ENCODE measurements at places on chromosomes 3 and 15. TPM values are rescaled to one million over a fixed set of nuclear protein-coding genes. Genes with fewer than 3 reads are reported as not detected.
A peak's percentile ranks its signal among the peaks of the same experiment; 100 is the strongest.

The CNTN4 gene
- polyA plus RNA-seq, result 0.82 TPM

The ITIH1 gene
- not detected for polyA plus RNA-seq

The EPHA6 gene
- 0.37 TPM for polyA plus RNA-seq

The IP6K1 gene
- 10.7 TPM for polyA plus RNA-seq

The DNAH12 gene
- polyA plus RNA-seq, result not detected

The RTP4 gene
- not detected for polyA plus RNA-seq

The EXD1 gene
- not detected for polyA plus RNA-seq

The CD80 gene
- polyA plus RNA-seq, result not detected

The IMPG2 gene
- polyA plus RNA-seq, result not detected

The NEK10 gene
- 0.55 TPM for polyA plus RNA-seq

The FEZF2 gene
- polyA plus RNA-seq, result not detected

The ZNF502 gene
- polyA plus RNA-seq, result 1.7 TPM

The ANKRD34C gene
- not detected for polyA plus RNA-seq

- DNase-seq, result peak; percentile 53
Observed at GRCh38 chr3:52277071-52277964, 1.1 kb downstream of the WDR82 start.

GRCh38 chr3:143644370-143645089 lies 203.7 kb downstream of the SLC9A9 start:
- DNase-seq, result peak; percentile 85

GRCh38 chr3:48592519-48593087 lies 2.5 kb downstream of the COL7A1 start:
- DNase-seq, result no peak

GRCh38 chr3:487614-488013 lies 291.1 kb downstream of the CHL1 start:
- no peak for DNase-seq

DNA sequence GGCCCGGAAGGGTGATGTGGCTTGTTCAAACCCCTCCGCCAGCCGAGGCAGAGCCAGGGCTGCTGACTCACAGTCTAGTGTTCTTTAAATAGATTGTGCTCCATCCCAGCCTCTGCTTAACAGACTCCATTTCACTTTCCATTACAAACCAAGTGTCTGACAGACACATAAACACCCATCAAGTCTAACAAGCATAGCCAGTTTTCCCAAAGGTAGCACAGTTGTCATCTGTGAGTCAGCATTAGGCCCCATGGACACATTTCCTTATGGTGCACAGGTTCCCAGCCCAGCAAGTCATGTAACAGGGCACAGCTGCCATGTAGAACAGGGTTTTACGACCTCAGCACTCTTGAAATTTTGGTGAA lies 109.9 kb upstream of the RAP2B start:
- DNase-seq, result no peak

- no peak for DNase-seq
Observed at GRCh38 chr3:13264468-13264795, 155.7 kb downstream of the NUP210 start.

- DNase-seq, result peak; percentile 60
Observed at GRCh38 chr3:50242851-50243542, 7.0 kb downstream of the GNAI2 start.

DNA sequence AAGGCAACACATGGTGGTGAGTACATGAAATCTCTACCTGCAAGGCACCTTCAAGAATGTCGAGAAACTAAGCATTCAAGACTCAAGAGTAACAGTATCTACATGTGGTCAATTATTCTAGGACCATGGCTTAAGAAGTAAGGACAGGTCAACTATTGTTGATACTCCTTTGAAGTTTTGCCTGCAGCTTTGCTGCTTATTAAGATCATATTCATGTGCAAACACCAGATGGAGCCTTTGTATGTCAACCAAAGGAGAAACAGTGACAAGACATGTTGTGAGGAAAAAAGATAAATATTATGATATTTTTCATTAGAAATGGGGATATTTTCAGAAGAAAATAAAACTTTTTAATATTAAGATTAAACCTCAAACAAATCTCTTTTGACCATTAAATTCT lies 52.3 kb upstream of the FGF7 start:
- DNase-seq, result no peak

- no peak for DNase-seq
Observed at GRCh38 chr3:46970391-46971091, 6.0 kb downstream of the CCDC12 start.

DNA sequence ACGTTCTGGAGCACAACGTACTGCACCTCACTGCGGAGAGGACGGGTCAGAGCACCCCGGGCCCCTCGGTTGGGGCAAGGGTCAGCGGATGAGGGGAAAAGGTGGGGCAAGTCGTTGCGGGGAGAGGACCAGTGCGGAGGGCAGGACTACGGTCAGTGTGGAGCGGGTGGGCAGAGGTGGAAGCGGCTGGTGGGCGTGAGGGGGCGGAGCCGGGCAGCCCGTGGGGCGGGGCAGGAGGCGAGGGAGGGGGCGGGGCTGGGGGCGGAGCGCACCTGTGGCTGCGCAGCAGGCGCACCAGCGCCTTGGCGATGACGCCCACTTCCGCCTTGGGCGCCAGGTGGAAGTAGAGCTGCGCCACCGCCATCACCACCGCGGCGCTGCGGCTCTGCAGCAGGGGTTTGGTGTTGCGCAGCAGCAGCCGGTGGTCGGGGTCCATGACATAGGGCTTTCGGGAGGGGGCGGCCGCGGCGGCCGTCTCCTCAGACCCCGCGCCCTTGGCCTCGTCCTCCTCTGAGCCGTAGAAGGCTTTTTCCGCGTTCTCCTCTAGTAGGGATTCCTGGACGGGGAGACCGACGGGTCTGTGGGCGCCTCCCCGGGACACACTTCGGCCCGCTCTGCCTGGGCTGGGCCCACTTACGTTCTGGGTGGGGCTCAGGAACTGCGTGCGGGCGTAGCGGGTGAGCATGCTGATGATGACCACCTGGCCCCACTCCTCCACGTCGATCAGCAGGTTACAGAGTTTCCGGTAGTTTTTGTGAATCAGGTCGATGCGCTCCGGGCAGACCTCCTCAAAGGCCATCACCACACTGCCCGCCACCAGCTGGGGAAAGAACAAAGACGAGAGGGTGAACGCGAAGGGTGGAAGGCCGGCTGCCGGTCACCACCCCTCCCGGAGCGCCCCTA lies 29.2 kb downstream of the AP3B2 start:
- peak; percentile 94 for DNase-seq

DNA sequence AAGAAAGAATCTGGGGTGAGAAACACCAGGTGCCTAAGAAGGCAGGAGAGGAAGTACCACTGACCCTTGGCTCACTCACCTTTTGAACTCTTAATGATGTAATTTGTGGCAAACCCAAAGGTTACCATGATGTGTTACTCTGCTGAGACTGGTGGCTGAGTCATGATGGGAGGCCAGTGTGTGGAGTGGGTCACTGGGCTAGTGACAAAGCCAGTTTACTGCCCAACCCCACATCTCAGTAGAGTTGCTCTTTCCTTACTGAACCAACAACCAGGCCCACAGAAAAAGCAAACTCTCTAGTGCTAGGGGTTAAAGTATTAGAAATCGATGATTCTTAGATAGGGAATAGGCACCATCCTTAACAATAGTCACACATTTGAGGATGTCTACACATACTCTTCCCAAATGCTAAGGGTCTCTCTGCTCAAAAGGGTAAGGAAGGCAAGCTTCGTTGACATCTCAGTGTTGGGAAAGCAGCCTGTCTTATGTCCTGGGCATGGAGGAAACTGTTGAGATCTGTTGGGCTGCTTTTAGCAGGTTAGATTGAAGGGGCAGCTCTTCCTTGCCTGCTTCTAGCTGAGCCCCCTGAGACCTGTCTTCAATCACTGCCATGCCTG lies 3.1 kb downstream of the RBP2 start:
- DNase-seq, result no peak

DNA sequence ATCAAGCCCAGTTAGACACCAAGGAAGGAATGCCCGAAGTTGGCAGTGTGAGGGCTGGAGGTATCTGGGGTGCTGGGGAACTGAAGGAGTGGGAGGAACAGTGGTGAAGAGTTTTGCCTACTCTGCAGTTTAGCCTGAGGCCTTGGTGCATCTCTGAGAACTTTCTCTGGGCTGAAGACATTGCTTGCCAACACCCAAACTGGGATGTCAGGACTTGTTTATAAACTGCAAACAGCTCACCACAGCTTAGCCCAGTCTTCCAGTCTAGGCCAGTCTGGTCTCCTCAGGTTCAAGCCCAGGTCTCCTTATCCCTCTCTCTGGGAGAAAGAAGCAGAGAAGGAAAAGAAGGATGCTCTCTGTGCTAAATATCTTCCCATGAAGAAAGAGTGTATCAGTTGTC lies 68.0 kb upstream of the BOC start:
- DNase-seq, result no peak

DNA sequence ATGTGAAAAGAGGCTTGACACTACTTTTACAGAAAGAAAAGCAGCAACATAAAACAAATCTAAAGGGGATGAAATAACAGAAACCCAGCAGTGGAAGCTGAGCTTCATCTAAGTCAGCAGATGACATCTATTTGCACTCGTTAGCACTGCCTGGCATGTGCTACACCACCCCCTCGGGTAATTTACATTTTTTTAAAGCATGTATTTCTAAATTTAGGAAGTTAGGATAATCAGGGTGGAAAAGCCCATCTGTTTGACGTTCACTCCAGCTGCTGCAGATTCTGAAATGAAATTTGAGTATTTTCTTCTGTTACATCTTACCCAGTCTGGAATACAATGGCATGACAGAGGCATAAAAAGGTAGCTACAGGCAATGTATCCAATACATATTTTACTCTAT lies 20.7 kb downstream of the IGSF11 start:
- no peak for DNase-seq

DNA sequence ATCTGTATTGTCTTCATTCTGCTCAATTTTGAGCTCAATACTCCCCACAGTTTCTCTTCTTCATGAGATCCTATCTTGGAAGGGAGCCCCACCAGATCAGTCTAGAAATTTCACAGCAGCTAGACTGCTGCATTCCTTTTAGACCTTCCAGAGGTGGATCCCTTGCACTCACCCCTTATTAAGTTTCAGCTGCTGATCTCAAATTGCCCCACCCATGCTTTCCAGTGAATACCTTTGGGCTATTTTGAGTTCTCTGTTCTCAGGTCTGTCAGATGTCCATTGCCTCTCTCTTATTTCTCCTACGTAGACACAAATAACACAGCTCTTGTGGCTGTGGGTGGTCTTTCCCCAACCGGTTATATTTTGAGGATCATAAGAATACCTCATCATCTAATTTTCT lies 60.8 kb downstream of the GPR156 start:
- no peak for DNase-seq

DNA sequence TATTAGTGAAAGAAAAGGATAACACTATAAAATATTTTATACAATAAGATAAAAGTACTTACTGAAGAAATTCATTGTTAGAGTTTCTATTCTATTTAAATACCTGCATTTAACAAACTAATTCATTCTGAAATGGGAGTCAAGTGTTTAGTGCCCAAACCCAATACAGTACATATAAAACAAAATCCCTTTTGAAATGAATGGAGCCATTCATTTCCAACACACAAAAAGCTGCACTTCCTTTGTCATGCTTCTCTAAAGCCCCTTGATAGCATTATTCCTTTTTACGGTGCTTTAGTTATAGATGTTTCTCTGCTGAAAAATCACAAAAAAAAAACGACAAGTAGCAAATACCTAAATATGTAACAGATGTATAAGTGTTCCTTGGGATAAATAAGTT lies 596.3 kb downstream of the ZIC1 start:
- no peak for DNase-seq

DNA sequence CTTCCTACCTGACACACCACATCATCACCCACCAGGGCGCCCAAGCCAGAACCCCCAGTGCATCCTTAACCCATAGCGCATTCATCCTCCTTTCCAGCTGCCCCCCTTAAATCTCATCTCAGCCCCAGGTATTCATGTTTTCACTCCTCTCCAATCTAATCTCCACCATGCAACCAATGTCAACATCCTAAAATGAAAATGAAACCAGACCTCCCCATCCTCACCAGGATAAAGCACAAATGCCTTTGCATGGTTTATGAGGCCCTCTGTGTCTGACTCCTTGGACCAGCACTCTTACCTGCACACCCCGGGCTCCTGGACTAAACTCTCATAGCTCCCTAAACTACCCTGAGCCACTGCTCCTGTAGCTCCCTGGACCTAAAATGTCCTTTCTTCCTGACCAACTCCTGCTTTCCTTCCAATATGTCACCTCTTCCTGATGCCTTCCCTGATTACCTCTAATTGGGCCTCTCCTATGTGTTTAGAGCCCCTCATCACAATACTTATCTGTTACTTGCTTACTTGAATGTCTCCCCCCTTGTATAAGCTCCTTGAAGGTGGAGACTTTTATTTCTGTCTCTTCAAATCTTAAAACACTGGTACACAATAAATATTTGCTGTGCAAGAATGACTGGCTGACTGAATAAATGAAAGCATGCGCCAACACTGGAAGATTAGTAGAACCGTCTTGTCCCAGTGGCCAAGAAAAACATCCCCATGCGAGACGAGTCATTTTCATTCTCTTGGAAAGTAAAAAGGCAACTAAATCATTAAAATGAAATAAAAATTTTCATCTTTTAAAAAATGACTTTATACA lies 142.5 kb downstream of the XXYLT1 start:
- DNase-seq, result no peak

GRCh38 chr3:74089814-74090213 lies 465.1 kb upstream of the PDZRN3 start:
- DNase-seq, result no peak

GRCh38 chr15:66488525-66488924 lies 9.0 kb downstream of the SNAPC5 start:
- no peak for DNase-seq
